NCI-H446 (cell line): ENCODE measurements at places on chromosomes 7 and 10.

GRCh38 chr10:94938383-94938782 lies at the start of gene CYP2C9:
Gene CYP2C9, plus strand, starts transcription at chr10:94938658. Its CDS starts 25 bp downstream, at chr10:94938683.
- DNase-seq, result no peak

GRCh38 chr7:28064437-28064836 lies 116.2 kb downstream of the JAZF1 start:
- no peak for DNase-seq

GRCh38 chr10:47322300-47323061 lies at the start of gene GDF2:
Gene GDF2, plus strand, starts transcription at chr10:47322454. Its CDS starts 215 bp downstream, at chr10:47322669.
- DNase-seq, result no peak

GRCh38 chr10:68938884-68939283 lies 17.1 kb upstream of the DDX21 start:
- DNase-seq, result no peak

DNA sequence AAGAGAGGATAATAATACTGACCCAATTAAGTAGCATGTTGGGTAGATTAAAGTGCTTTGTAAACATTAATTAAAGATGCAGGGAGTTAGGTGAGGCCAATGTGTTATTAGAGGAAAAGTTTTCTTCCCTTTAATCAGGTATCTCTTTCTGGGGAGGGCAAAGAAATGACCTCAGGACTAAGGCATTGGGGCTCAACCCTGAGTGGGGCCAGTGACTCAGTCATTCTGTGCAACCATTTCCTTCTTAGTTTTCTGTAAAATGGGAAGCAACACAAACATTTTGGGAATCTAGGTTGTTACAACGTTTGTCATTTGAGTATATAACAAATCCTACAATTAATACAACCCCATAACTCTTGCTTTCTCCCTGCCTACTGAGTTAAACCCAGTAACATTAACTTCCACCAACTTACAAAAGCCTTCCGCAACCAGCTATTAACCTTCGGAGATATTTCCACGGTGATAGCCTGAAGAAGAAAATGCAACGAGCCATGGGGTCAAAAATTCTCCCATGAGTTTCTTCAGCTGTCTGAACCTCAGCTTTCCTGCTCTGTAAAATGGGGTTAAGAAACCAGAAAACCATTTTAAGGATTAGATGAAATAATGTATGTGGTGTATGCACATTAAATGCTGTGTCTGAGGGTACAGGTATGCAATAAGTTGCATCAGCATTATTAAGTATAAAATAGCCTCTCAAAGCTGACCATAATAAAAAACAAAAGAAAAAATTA lies 965 bp upstream of the PROSER2 start:
- DNase-seq, result no peak

DNA sequence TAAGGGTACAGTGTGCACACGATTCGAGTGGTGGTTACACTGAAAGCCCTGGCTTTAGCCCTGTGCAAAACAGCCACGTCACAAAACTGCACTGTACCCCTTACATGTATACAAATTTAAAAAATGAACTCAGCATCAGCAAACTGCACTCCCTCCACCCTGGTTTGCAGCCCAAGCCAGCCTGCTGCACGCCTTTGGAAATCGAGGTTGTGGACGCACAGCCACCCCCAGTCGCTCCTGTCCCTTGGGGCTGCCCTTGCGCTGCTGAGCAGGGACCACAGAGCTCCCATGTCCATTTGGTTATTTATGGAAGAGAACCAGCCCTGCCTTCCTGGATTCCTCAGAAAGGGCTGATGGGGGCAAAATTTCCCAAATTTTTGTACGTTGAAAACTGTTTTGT lies 98.8 kb downstream of the INPP5A start:
- DNase-seq, result no peak

DNA sequence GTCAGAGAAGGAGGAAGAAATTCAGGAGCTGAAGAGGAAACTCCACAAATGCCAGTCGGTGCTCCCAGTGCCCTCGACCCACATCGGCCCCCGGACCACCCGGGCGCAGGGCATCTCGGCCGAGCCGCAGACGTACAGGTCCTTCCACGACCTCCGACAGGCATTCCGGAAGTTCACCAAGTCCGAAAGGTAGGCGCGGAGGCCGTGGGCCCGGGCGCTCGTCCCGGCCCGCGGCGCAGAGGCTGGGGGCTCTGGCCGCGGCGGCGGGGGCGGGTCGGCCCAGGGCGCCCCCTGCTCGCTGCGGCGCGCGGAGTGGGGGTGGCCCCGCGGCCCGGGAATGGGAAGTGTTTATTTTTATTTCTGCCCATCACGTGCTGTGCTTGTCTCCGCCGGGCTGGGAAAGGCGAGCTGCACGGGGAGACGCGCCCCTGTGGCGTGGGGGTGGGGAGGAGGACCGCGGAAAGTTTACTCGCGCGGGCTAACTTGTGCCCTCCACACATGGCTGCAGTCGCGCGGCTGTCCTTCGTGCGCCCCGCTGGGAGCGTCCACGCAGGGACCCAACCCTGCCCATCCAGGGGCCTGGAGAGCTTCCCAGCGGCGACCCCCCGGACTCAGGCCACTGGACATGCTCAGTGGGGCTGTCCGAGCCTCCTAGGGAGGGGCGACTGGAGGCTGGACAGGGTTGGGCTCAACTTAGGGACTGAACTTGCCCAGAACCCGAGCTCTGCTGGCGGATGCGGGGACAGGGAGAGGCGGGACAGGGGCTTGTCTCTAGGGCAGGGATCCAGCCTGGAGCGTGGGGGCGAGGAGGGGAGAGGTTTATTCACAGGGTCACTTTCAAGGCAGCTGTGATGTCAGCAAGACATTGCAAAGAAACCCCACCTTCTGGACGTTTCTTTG lies 82.6 kb upstream of the PRKG1 start:
- DNase-seq, result no peak

GRCh38 chr7:24574386-24574785 lies 1.1 kb downstream of the PALS2 start:
- DNase-seq, result no peak

DNA sequence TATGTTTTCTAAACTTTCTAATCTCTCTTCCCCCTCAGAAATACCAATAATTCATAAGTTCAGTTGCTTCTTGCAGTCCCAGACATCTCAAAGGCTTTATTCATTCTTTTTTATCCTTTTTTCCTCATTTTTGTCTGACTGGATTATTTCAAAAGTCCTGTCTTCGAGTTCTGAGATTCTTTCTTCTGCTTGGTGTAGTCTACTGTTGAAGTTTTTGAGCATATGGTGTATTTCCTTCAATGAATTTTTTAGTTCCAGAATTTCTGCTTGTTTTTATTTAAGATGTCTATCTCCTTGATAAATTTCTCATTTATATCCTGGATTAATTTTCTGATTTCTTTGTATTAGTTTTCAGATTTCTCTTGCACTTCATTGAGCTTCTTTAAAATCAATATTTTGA lies 8.4 kb downstream of the TMEM140 start:
- no peak for DNase-seq

- DNase-seq, result no peak
These were observed 48.3 kb downstream of the MICALL2 start for GRCh38 chr7:1410992-1411391.

DNA sequence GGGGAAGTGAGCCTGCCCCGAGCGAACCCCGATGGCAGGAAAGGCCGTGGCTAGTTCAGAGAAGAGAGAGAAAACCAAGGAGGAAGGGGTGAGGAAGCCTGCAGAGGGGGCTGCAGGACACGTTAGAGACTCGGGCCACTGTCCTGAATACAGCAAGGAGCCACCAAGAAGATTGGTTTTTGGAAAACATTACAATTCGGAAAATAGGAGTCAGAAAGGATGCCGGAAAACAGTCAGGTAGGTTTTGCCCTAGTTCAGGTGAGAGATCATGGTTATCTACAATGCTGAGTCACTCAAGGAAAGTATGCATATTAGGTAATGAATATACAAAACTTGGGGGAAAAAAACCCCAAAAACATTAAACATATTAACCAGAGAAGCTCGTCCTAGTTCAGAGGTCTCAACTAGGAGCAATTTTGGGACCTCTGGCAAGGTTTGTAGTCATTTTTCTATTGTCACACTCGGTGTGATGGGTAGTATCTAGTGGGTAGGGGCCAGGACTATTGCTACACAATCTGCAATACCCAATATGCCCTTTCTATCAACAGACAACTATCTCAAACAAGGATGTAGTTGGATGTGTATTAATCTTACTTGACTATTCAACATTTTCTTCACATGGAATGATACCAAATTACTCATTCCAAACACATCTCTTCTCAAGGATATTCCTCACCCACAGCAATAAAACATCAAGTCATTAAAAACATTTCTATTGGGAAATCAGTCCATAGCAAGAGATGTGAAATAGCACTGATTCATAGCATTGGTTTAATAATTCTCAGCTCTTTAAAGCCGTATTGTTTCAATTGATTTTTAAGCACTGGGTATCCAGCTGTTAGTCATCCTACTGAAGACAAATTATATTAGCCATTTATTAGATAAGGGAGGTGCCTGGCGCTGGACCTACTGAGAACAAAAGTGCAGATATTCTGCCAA lies 74.4 kb upstream of the RSU1 start:
- peak; percentile 17 for DNase-seq

GRCh38 chr10:30538086-30538485 lies 91.5 kb downstream of the LYZL2 start:
- DNase-seq, result no peak
